ENCODE measurements at places on chromosomes 7 and 10.

GRCh38 chr10:133180192-133180964 lies 20.4 kb downstream of the KNDC1 start:
- no peak for DNase-seq

- DNase-seq, result no peak
Observed at GRCh38 chr7:155230169-155230593, 67.5 kb upstream of the INSIG1 start.

DNA sequence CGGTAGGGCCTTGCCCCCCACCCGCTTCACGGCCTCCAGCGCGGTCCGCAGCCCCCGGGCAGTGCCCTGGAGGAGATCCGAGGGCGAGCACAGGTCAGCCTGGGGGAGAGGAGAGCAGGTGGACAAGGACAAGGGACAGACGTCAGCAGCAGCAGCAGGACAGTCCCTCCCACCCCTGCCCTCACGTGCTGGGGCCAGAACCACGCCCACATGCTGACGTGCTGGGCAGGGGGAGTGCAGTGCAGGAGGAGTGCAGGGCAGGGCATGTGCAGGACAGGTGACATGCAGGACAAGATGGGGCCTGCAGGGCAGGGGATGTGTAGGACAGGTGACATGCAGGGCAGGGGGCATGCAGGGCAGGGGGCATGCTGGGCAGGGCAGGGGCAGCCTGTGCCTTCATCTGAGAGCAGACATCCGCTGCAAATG lies 1.5 kb upstream of the SAP25 start:
- DNase-seq, result no peak

DNA sequence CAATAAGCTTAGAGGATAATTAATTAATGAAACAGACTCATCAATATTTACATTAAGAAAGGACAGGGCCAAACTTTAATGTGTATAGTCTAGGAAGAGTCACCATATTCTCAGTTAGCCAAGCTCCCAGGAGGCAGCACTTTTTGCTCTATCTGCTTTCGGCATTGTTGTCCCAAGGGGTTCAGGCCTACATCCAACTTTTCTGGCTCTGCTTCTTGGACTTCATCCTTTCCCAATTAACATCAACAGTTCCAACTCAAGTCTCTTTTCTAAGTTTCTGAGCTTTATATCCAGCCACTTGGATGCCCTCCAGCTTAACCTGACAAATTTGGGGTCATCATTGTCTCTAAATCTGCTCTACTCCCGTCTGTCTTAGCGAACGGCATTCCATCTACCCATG lies 42.8 kb downstream of the GLI3 start:
- no peak for DNase-seq

GRCh38 chr7:2934211-2934731 lies 90.2 kb upstream of the GNA12 start:
- DNase-seq, result no peak
